ENCODE measurements at places on chromosomes 7 and 10.

DNA sequence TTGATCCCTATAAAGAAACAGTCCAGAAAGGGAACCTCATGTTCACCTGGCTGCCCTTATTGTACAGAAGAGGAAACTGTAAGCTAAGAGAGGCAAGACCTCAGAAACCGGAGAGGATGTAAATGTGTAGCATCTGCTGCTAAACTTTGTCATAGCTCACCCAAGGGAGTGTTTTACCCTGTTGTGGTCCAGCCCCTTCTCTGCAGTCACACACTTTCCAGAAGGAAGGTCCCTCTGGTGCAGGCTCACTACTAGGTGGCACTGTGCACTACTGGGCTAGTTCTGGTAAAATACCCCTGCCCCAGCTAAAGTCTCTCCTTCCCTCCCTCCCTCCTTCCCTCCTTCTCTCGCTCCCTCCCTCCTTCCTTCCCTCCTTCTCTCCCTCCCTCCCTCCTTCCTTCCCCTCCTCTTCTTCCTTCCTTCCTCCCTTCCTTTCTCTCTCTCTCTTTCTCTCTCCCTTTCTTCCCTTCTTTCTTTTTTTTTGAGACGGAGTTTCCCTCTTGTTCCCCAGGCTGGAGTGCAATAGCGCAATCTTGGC, 42.5 kb upstream of the LCOR start:
- DNase-seq = no peak

GRCh38 chr7:41193738-41194282, 509.1 kb downstream of the INHBA start:
- DNase-seq = no peak

GRCh38 chr10:8050556-8051108, 3.9 kb upstream of the GATA3 start:
- DNase-seq = peak; percentile 44

GRCh38 chr10:31129271-31129670, 97.6 kb upstream of the ZNF438 start:
- DNase-seq = peak; percentile 68

DNA sequence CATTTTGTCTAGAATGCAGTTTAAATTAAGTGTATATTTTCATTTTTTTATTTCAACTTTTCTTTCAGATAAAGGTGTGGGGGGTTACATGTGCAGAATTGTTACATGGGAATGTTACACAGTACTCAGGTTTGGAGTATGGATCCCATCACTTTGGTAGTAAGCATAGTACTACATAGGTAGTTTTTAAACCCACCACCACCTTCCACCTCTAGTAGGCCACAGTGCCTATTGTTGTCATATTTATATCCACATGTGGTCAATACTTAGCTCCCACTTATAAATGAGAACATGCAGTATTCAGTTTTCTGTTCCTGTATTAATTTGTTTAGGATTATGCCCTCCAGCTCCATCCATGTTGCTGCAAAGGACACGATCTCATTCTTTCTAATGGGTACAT, 200.6 kb downstream of the CCDC7 start:
- DNase-seq = no peak

DNA sequence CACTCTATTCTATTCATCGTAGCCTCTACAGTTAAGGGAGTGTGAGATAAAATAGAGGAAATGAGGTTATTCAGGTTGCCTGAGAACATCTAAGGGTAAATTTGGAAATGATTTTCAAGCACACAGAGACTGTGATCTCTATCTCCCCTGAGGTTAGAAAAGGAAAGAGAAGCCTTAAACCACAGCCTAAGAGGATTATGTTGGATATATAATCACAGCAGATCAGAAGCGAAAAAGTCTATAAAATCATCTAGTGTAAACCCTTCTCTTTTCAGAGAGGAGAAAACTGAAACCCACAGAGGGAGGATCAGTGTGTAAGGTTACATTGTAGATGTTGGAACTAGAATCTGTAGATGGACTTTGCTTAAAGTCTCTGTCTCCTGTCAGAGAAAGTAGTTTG, 90.6 kb upstream of the SEMA3E start:
- no peak for DNase-seq

GRCh38 chr10:102408728-102409603, 9.6 kb downstream of the PSD start:
- peak; percentile 73 for DNase-seq

DNA sequence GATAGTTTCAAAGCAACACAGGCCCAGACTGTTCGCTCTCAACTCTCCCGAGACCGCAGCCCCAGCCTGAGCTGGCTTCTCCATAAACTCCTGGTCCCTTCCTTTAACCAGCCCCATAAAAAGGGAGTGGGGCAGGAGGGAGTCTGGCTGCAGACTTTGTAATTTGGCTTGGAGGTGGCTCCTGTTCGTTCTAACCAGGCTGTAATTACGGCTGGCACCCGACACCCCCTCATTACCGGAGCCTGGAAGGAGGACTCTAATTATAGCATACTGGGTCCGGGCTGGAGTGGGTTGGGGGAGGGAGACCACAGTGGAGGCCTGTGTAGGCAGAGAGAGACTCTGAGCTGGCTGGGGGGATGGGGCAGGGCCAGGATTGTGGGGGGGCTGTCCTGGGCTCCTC, 49.7 kb downstream of the UNC5B start:
- no peak for DNase-seq

- no peak for DNase-seq
Measured at GRCh38 chr7:141597966-141598365, 46.8 kb downstream of the AGK start.

DNA sequence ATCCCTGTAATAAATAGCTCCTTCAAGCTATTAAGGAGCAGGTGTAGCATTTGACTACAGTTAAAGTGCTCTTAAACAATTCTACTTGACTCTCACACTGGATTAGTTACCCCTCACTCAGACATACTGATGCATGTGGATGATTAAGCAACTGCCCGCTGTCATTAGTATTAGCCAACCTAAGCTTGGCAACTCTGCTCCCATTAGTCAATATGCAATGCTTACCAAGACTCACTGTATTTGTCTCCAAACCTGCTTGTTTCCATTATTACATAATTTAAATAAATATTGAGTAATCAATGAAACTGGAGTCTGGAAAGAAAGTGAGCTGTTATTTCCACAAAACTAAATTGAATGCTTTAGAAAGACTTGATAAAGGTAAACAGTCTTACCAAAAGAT, 144.0 kb upstream of the ASAH2 start:
- DNase-seq = peak; percentile 86

- DNase-seq = peak; percentile 49
Measured at GRCh38 chr10:29849126-29849833, 210.1 kb downstream of the JCAD start.

DNA sequence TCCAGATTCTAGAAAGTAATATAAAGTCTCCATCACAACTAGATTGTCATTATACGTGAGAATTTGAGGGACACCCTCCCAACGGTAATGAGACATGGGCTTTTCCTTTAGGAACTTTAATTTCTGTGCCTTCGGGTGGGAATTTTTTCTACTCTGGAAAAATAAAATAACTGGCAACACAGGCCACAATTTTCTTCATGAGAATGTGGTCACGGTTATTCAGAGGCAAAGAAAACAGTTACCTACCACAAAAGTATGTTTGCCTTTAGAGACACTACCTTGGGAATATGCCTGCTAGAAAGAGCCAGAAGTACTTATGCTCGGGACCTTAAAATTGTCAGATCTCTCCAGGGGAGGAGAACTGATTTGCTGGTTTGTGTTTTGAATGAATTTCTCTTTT, 99.4 kb downstream of the ITGA8 start:
- no peak for DNase-seq

DNA sequence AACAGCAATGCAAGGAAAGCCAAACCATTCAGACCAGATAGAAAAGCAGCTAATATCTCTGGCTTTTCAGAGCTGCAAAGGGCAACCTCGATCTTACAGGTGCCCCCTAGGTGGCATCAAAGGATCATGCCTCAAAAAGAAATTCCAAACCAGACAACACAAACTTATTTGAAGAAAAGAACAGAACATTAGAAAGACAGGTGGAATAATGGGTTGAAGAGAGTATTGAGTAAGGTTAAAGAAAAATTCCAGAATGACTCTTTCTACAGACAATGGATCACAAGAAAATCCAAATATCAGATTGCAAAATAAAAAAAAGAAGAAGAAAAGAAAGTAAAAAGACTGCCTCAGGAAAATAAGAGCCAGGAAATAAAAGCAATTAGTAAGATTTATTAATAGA, 213.7 kb downstream of the ELMO1 start:
- DNase-seq = peak; percentile 34

DNA sequence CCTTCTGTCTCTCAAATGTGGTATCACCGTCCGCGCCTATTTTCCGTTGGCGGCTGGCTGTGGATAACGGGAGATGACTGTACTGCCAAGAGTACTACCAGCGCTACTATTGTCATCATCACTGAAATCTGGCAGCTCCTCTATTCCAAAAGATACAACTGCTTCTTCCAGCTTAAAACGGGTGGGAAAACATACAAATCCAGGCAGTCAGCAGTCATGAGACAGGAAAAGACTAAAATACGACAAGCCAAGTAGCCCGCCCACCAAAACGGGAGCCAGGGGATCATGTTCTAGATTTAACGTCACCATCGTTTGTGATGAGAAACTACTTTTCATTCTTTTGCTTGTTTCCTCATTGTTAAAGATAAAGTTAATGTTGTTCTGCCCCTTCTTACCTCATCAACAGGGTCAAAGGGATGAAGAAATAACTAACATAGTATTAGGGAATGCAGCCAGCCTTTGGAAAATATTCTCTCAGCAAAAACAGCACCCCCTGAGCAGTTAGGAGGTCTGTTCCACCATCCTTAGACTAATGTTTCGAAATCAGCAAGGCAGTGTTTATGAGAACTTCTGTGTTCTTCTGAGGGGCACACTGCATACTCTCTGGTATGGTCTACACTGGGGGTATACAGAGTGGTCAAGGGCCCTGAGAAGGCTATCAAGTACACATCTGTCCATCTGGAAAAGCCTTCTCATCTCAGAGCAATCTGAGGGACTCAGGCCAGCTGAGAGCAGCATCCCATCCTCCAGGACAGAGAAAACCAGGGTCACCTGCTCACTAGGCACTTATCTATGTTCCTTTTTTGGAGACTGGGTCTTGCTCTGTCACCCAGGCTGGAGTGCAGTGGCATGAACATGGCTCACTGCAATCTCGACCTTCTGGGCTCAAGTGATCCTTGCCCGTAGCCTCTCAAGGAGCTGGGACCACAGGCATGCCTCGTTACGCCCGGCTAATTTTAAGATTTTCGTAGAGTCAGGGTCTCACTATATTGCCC, 47.5 kb downstream of the GNA12 start:
- peak; percentile 81 for DNase-seq

GRCh38 chr7:151402029-151402835, 7.6 kb downstream of the WDR86 start:
- no peak for DNase-seq

All from GM23248 (cell line).